ENCODE measurements at places on chromosomes 5 and 9.

GRCh38 chr5:64292611-64293215 is 127.1 kb downstream of the RNF180 start:
- peak; percentile 33 for DNase-seq

DNA sequence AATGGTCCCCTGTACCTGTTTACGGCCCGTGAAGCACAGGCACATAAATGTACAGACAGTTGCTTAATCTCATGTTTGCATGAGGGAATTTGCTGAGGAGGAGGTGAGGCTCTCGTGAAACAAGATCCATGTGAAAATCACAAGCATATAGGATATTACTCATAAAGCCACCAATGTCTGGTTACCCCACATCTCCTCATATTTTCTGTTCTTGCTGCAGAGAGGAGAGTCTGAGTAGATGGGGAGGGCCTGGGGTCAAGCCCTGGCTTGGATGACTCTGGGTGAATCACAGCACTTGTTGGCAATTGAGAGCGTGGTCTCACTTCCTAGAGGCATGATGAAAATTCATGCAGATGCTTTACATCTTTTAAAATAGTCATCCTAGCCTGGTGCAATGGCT is 975 bp downstream of the AGXT2 start:
- DNase-seq: peak; percentile 65

DNA sequence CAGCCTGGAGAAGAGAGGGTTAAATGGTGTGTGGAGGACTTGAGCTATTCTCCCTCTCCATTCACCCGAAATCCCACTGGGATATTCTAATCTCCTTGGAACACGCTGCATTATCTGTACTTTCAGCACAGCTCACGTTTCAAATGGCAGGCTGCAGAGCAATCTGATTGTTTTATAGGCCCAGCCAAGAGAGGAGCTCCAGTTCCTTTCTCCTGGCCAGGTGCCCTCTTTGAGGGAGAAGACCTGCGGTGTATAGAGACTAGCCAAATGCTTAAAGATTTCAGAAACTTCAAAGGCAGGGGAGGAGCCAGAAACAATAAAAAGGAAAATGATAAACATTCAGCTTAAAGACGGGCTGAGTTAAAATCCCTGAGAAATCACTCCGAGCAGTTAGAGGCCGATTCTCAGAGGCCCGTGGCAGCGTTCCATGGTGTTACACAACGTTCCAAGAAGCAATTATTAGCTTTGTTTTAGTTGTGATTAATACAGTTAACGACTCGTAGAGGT is 564.0 kb upstream of the KLF4 start:
- DNase-seq: peak; percentile 45

GRCh38 chr9:136725612-136726011 is 13.2 kb downstream of the DIPK1B start:
- peak; percentile 58 for DNase-seq

GRCh38 chr5:6328173-6328572 is 50.2 kb downstream of the MED10 start:
- peak; percentile 16 for DNase-seq

GRCh38 chr9:125494653-125494915 is 212.4 kb downstream of the MAPKAP1 start:
- DNase-seq: peak; percentile 18

GRCh38 chr5:111737716-111738115 is 19.3 kb downstream of the NREP start:
- DNase-seq: peak; percentile 81

- DNase-seq: no peak
These were observed 164.3 kb upstream of the BRINP1 start for GRCh38 chr9:119533504-119533903.

- DNase-seq: no peak
These were observed 349.3 kb downstream of the RAB3C start for GRCh38 chr5:58932057-58932612.

DNA sequence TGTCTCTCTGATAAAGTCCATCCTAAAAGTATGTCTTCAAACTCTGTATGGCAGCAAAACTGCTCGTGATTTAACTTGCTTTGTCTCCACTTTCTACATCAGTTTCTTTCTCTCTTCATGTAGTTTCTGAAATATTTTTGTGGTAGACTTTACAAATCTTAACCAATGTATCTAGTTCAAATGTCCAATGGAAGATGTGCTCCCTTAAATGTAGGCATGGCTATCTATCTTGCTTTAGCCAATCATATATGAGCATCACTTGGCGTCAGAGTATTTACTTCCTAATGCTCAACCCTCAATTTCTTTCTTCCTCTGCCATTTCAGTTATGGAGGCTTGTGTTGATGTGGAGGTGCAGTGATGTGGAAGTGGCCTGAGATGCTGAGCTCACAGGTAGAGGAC is 206.1 kb upstream of the ZNF608 start:
- DNase-seq: no peak

DNA sequence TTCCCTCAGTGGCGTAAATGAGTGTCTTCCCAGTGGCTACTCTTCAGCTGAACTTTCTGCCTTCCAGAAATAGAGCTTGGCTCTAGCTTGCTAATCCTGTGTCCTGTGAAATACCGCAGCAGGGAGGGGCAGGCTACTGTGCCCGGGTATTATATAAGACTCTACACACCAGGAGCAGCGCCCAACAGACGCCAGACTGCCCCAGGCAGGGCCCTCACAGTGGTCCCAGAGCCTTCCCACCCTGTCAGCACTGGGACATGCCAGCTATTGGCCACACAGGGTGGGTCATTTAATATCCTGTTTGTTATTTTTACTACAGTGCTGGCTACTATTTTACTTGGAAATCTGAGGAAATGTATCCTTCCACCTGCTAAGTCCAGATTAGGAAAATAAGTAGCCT is 121.0 kb downstream of the FEM1C start:
- peak; percentile 41 for DNase-seq

- no peak for DNase-seq
These were observed 82.3 kb upstream of the SIMC1 start for GRCh38 chr5:176155922-176156359.

GRCh38 chr9:72909428-72909827 is 43.4 kb downstream of the ALDH1A1 start:
- DNase-seq: no peak

GRCh38 chr5:113117543-113118115 is 141.0 kb downstream of the DCP2 start:
- no peak for DNase-seq

DNA sequence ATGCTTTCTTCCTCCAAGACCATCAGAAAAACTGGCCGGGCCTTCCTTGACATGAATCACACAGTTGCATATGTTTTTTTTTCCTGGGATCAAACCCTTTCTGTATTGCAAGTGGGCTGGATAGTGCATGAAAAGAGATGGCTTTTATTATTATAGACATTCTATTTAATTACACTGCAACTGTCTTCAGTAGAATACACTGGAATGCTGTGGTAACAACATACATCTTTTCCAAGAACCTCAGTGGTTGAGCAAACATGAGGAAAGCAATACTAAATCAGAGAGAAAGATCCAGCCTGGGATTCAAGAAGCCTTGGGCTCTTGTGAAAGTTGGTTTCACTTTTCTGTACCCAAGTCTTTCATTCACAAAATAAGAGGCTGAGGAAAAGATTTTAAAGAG is 193.0 kb downstream of the DMAC1 start:
- DNase-seq: no peak

DNA sequence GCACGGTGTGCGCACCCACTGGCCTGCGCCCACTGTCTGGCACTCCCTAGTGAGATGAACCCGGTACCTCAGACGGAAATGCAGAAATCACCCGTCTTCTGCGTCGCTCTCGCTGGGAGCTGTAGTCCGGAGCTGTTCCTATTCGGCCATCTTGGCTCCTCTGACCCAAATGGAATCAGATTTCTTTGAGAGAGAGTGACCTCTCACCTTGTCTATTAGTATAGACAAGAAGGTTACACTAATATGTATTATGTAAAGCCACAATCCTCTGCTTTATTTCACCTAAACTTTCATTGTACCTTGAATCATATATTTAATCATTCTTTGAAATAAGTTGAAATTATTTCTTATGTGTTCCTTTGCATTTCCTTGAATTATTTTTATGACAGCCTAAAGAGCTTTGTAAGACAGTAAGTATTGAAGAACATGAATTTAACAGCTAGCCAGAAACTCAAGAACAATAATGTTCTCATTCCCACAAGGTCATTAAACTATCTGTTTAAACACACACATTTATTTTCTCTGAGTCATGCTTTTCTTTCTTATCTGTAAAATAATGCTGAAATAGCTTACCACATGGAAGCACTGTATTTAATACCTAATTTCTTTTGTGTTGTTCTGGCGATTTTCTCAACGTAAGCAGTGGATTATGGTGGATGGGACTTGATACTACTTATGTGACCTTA is 91.8 kb upstream of the DMRTA1 start:
- DNase-seq: no peak

DNA sequence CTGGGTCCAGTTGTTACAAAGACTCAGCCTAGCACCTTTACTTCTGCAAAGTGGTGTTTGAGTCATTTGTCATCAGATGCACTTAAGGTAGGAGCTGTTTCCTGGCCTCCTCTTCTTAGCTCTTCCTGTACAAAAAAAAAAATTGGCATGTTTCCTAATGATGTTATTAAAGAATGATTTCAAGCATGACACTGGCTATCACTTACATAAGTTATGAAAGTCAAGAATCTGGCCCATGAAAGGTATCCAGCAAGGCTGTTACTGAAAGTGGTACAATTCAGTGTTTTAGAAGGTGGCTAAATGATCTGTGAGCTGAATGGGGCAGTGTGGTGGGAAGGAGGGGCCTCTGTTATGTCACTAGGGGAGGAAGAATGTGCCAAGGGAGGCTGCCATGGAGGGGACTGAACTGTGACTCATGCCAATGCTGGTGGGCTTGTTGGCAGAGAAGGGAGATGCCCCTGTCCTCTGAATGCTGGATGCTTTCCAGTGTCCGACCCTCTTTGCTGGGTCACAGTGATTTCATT is 175.1 kb upstream of the MAP1B start:
- DNase-seq: peak; percentile 66

DNA sequence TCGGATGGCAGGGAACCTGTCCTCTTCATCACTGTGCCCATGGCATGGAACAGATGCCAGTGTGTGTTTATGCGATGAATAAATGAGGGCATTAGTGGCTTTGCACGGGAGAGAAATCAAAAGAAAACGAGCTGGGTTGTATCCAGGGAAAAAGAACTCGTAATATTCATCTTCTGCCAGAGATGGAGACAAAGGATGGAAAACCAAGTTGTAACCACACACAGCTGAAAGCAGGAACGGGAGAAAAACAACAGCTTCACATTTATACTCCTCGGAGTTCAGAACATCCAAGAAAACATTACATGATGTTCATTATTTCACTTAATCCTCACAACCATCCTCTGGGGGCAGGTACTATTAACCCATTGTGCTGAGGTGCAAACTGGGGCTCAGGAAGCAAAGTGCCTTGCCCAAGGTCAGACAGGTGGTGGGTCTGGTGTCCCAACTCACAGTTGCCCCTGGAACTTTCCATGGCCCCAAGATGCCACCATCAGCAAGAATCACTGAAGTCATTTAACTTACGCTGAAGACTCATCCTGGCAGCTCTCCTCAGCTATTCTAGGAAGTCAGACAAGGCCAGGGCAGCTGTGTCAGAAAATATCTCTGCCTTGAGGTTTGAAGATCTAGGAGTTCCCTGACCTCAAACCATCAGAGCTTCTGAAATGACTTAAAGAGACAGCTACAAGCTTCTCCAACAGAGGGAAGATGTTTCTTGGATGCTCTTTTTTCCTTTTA is 250.4 kb downstream of the NSG2 start:
- no peak for DNase-seq

DNA sequence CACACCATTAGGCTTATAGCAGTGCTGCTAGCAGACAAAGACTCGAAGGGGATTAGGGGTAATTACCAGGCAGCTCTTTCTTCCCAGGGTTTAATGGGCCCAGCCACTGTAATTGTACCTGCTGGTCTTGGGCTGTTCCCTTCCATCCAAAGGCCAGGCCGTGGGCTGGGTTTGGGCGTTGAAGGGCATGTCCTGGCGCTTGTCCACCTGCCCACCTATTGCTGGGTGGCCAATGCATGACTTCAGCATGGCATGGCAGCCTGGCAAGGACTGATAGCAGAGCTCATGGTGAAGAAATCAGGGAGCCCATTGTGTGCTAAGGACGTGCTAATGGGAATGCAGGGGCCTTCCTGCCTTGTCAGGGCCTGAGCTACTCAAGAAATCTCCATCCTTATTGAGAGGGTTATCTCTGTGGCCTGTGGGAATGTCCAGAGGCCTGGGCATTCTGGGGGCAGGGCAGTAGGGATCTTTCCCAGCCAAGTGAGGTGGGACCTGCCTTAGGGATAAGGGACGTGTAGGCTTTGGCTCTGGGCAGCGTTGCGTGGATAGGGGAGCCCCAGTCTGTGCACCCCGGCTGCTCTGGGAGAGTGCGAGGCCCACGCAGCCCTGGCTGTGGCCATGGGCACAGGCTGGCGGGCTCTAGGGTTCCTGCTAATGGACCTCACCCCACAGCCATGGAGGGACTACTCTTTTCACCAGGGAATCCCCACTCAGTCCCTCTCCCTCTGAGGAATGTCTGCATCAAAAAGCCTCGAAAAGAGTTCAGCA is 116.1 kb upstream of the PITX1 start:
- no peak for DNase-seq

- peak; percentile 15 for DNase-seq
These were observed 60.8 kb upstream of the PTGER4 start for GRCh38 chr5:40618926-40619325.

DNA sequence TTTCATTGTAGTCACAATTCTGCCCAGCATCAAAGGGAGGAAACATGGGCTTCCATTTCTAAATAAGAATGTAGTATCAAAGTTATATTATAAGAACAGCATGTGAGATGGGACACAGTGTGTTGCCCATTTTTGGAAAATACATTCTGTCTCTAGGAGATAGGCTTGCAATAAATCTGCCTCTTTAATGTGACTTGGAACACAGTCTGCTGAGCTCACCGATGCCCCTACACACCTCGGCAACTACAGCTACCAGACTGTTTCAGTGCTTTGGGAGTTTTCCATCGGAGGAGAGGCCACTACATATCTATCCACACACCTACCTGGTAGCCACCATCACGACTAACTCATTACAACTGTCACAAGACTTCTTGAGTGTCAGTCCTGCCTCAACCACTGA is 18.9 kb upstream of the FCHO2 start:
- DNase-seq: no peak

GRCh38 chr5:135372654-135373381 is 26.2 kb downstream of the MACROH2A1 start:
- DNase-seq: no peak

- no peak for DNase-seq
These were observed 202.3 kb upstream of the IRX1 start for GRCh38 chr5:3393122-3393919.

Measured in fibroblast of skin of back (primary cell).